ENCODE measurements at places on chromosomes 3 and 15.

DNA sequence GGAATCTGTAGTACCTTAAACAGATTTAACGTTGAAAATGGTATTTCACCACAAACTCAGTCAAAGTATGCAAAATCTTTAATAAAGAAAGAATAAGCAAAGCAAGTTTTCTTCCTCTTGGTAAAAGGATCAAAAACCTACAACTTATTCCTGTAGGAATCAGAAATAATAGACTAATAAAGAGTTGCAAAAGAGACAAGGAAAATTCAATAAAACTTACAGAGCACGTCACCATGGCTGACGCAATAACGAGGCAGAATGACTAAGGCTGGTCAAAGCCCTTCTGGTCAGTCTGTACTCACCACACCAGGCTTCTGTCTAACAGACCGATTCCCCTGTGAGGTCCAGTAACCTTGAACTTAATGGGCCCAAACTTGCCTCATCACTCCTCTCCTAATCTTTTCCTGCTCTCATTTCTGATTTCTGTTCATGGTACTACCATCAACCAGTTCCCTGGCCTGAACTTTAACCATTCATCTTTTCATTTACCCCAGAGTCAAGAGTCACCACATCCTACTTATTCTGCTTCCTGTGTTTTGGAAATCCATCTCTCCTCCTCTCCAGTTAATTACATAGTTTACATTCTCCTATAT, 5.0 kb downstream of the MASP1 start:
- DNase-seq: peak; percentile 77

GRCh38 chr3:184155644-184156521, 706 bp downstream of the DVL3 start:
- no peak for DNase-seq

DNA sequence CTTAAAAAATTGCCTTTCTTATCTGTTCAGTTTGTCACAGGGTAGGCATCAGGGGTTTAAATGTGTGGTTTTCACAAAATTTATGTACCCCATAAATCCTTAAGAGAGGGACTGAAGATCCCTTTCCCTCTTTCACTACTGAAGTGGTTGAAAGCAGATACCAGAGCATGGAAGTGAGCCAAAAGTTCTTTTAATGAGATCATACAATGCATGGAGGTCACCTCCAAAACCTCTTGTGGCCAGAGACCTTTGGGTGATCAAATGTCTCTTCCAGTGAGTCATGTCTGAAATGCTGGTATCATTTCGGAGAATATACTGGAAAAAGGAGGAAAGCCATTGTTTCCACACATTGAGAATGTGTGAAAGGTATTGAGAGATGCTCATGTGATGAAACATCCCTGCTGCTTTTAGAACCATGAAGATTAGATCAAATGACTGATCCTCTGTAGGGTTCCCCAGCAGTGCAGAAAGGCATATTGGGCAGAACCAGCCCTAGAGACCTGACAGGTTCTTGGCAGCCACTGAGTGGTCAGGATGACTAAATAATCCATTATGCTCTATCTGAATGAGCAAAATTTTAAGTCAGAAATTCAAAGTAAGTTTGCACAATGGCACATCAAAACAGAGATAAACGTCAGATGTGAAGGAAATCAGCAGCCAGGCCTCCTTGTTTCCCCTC, 165.8 kb upstream of the SLC2A2 start:
- peak; percentile 90 for DNase-seq

- DNase-seq: peak; percentile 16
Measured at GRCh38 chr15:72685301-72685924, 569 bp downstream of the HIGD2B start.

GRCh38 chr3:46713898-46714552, 3.6 kb downstream of the PRSS50 start:
- no peak for DNase-seq

- peak; percentile 76 for DNase-seq
Measured at GRCh38 chr3:119149484-119149883, 3.5 kb downstream of the TEX55 start.

DNA sequence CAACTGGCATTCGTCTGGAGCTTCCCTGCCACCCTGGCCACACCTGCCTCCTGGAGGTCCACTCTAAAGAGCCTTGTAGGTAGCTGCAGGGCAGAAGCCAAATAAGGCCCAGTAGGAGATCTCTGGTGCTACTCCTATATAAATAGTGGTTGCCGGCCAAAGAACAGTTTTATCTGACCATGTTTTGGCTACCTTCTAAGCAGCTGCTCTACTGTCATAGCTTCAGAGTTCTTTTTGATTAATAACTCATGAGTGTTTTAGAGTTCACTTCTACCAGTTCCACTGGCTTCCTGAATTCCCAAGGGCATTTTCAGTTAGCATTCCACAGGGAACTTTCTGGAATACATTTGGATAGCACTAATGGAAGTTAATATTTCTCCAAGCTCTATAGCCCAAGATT, 154.6 kb downstream of the B3GALNT1 start:
- DNase-seq: no peak

DNA sequence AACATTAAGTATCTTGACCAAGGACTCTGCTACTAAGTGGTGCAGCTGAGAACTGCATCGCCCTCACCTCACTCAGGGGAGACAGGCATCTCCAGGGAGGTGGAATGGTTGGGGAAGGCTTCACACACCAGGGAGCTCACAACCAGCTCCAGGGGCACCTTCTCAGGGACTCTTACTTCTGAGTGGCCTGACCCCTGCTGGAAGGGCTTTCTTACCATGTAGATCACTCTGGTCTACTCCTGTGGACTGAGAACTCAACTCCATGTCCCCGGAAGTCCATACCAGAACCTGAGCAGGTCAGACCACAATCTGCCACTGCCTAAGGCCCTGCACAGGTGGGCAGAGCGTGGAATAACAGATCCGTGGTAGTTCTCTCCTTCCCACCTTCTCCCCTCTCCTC, 140.5 kb downstream of the TLE3 start:
- no peak for DNase-seq

DNA sequence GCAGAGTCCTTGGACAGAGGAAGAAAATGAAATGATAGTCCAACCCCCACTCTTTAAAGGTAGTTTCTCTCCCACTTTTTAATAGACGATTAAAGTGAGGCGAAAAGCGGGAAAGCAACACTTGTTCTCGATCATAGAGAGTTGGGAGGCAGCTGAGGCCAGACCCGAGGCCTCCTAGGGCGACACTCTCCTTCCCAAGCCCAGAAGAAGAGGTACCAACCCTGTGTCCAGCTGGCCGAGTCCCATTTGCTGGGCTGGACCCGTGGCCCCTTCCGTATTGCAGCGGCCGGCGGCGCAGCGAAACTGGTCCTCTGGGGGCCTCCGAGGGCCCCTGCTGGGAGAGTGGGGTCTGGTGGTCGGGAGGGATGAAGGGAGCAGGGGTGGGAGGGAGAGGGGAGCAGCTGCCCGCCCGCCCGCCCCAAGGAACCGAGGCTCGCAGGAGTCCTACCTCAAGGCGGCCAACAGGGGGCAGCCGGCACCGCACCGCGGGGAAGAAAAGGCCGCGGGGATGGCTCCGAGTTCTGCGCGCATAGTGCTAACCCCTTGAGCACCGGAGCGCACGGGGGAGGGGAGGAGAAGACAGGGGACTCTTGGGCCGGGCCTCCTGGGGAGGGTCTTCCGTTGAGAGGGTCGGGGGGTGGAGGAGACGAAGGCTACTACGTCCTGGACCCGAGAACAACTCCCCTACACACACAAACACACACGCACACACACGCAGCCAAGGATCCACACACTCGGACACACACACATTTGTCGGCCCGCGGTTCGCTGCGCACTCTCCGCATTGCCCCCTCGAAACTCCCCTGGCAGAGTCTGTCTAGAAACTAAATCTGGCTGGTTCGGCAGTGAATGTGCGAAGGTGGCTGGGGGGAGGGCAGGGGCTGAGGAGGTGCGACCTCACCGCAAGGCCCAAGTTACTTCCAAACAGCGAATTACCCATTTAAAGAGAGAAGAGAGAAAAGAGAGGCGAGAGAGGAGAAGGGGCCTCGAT, 2.0 kb downstream of the WNT5A start:
- peak; percentile 89 for DNase-seq

- no peak for DNase-seq
Measured at GRCh38 chr3:197680955-197681521, 55.7 kb downstream of the RUBCN start.

- no peak for DNase-seq
Measured at GRCh38 chr3:23590424-23591273, 215.1 kb upstream of the UBE2E1 start.

DNA sequence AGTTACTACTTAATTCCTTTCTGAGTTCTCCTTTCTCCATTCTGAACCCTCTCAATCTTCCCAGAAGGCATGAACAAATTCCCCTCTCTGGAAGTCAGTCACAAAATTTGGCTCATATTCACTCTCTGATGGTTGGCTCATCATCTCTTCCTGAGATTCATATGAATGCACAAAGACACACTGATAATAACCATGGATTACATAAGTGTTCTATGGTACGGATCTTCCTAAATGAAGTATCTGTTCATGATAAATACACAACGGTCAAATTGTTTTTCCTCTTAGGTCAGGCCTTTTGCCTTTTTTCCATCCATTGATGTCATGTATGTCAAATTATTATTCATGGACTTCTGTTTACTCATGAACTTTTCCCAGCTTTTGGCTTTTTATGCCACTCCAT, 162.6 kb downstream of the P2RY1 start:
- DNase-seq: no peak

DNA sequence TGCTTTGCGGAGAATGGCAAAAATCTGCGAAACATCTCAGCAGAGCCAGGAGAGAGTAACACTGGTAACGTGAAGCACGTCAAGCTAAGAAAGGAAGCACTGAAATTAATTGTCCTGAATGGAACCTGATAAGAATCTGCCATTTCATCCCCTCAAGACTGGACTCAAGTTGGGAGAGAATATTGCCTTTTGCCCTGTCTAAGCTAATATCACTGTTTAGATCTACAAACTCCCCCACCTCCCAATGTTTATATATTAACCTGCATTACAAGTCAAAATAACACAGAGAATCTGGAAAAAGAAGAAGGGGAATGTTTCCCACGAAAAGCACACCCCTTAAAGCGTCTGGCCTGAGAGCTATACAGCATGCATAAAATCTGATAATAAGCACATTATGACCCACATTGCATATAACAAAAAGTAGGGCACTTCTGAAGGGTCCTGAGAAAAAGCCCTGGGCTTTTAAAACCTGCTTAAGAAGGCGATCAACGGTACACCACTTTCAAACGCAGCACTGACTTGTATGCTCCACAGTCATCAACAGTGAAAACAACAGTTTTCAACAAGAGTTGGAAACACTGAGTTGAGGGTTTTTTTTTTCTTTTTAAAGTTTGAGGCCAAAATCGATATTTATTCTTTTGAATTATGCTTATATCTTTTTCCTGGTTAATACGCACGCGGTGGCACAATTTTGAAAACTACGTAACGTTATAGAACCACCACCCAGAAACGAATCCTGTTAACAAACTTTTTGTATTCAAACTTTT, 1.4 kb upstream of the KAT2B start:
- DNase-seq: no peak

DNA sequence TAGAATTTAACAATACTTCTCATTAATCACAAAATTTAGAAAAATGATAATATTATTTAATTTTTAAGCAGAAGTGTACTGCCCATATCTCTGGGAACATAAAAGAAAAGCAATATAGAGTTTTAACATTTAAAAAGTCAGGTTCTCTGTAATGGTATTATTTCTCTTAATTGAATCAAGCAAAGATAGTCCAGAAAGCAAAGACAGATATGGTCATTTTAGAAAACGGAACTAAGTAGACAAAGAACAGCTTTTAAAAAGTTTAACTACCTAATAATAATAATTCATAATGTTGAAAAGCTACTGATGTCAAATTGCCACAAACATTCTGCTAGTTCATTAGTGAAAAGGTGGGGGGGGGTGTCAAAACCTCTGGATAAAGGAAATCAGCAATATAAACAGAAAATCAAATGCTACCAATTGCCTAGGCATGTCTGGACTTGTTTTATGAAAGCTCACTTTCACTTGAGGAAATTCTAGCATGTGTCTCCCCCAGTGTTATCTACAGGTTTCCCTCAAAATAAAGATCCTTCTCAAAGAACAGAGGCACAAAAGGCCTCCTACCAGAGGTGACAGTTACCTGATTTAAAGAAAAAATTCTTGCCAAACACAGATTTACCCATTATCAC, 1.7 kb downstream of the ZMAT3 start:
- DNase-seq: peak; percentile 61

- DNase-seq: peak; percentile 90
Measured at GRCh38 chr3:12868039-12869034, 27.0 kb upstream of the RPL32 start.

GRCh38 chr3:12758025-12758781, 856 bp downstream of the TMEM40 start:
- DNase-seq: peak; percentile 77

DNA sequence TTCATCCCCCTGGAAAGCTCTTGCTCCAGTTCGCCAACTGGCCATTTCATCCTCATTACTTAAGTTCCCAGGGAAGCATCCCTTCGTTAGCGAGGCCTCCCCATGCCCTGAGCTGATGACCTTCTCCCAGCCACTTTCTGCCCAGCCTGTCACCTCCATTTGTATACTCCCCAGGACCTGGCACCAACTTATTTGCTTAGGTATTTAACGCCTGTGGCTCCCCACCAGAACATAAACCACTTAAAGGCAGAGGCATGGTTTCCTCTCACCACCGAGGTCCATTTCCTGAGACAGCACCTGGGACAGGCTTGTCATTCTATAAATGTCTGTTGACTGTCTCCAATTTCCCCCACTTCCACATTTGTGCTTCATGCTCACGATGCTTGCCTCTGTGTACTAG, 189.0 kb downstream of the ZNF621 start:
- no peak for DNase-seq

GRCh38 chr3:149871855-149872254, 58.8 kb downstream of the RNF13 start:
- DNase-seq: no peak

DNA sequence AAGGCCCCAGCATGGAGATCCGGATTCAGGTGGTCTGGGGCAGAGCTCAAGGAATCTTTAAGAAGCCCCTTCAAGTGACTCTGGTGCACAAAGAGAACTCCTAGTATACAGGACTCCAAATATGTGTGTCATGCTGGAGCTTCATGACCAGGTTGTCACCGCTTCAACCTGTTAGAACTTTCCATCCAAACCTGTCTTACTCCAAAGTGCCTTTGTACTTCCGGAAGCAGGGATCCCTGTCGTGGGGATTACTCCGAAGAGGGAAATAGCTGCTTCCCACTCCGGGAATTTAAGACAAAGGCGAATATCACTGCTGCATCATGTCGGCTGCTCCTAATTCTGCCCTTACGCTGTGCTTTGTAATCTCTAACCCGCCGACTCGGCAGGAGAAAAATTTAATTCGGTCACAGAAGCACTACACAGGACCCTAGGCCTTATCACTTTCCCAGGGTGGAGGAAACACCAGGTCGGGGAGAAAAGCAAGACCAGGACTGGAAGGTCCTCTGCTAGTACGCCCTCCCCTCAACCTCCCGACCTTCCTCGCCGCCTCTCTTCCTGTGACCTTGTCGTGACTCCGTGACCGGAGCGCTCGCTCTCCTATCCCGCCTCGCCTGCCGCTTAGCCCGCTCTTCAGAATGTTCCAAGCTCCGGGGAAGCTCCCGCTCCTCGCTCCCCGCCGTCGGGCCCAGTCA, 730 bp downstream of the HIGD1A start:
- DNase-seq: peak; percentile 28

Data from fibroblast of pulmonary artery (primary cell).